ENCODE measurements at places on chromosomes 11 and 22. TPM values are rescaled to one million over a fixed set of nuclear protein-coding genes. Genes with fewer than 3 reads are reported as not detected.

- DNase-seq, result no peak
These were observed 18.1 kb upstream of the JAM3 start for GRCh38 chr11:134050541-134051383.

The IFITM10 gene
- 3.5 TPM for total RNA-seq

The SERPING1 gene
- total RNA-seq, result 136 TPM

GRCh38 chr11:111438846-111439520 lies 59.9 kb upstream of the POU2AF1 start:
- no peak for DNase-seq

- DNase-seq, result no peak
These were observed 95.0 kb downstream of the SWAP70 start for GRCh38 chr11:9758637-9759518.

The SPTBN2 gene
- 368 TPM for total RNA-seq

DNA sequence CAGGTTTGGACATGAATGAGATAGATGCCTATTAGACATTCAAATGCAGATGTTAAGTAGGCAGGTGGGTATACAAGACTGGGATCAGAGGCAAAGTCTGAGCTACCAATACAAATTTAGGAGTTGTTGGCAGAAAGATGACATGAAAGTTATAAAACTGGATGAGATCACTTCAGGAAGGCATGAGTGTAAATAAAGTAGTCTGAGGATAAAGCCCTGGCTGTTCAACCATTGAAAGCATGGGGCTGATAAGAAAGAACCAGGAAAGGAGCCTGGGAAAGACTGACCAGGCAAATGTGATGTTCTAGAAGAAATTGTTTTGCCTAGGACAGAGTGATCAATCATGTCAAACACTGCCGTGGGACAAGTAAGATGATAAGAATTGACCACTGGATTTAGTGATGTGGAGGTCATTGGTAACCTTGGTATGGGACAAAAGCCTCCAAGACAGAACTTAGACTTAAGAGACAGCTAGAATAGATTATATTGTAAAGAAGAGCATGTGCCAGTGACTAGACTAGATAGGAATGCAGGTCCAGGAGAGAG lies 98.5 kb downstream of the EHF start:
- no peak for DNase-seq

DNA sequence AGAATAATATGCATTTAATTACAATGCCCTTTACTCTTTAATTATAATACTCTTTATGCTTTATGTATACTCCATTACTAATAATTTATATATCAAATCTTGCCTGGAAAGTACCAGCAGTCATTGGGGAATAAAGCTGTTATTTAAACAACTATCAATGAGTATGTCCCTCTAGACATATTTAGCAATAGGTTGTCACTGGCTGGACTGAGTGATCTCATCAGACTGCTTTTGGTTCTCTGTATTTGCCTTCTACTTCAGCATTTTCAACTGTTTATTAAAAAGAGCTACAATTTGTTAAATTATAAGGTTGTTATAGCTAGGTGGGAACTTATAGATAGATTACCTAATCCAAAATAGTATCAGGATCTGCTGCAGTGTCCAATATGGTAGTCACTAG lies 267.2 kb downstream of the DCDC1 start:
- DNase-seq, result no peak

DNA sequence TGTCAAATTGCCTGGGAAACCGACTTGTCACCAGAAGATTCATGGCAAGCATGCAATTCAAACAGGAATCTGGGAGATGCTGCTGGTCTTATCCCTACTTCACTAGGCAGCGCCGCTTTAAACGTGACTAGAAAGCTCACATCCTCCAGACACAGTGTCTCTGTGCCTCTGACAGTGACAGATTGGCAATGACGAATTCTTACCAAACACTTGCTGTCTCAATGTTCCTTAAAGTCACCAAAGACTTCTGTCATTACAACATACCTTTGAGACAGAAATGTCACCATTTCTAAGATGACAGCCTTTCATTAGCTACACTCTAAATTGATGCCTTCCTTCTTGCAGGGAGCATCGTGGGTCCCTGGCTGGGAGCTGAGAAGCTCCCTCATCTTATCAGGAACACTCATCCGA lies 197.8 kb downstream of the CWF19L2 start:
- DNase-seq, result no peak

DNA sequence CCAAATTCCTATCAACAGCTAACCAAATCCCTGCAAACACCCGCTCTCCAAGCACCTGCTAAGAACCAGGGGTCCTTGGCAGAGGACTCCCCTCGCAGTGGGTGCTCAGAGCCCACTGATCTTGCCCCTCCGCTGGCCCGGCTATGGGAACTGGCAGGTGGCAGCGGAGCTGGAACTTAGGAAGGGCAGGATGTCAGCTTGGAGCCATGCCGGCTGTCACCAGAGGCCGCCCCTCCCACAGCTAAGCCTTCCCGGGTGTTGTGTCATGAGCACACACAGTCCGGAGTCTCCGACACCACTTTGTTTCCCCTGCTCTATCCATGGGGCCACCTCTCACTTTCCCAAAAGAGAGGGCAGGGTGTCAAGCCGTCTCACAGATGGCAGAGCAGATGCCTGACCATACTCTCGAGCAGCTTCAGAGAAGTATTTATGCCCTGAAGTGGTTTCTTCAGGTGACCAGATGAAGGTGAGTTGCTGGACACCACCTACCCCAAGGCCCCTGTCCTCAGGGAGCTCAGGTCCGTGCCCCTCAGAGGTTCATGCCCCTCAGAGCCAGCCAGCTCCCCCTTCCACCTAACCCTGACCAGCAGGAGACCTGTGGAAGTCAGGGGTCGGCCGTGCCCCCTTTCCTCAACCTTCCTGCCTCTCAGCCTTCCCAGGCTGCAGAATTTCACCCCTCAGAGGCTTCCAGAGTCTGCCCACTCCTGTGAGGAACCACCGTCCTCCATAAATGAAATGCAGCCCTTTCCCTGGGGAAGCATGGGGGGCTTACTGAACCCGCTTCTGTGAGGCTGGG lies 545.7 kb upstream of the B3GAT1 start:
- no peak for DNase-seq

The TTC36 gene
- total RNA-seq, result 0.47 TPM

The INS gene
- total RNA-seq, result not detected

DNA sequence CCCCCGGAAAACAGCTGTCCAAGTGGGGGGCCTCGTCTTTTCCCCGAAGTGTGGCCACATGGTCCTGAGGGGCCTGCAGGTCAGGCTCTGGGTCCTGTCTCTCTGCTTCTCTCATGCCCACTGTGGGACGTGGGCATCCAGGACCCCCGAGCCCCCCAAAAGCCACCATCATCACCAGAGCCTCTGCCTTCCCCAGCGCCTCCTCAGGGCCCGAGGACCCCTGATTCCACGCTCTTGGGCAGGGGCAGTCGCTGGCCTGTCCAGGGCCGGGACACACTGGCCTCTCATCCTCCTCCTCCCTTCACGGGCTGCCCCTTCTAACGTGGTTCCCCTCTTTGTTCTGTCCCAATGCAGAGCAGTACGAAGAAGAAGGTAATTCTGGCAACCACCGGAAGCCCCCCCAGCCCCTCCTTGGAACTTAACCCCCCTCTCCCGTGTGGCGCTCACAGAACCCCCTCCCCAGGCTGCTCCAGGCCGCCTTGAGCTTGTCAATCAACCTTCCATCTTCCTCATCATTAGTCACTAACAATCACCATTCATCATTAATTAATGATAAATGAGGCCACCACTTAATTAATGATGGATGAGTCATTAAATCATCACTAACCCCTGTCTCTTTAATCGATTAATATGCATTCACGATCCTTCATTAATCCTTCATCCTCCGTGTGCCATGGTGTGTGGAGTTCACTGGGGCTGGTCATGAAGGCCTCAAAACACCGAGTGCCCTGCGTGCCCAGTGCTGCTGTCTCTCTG lies 3.9 kb downstream of the TNNT3 start:
- DNase-seq, result no peak

- DNase-seq, result no peak
These were observed 94.8 kb downstream of the EXT2 start for GRCh38 chr11:44189986-44190882.

GRCh38 chr22:44247923-44248892 lies 64.5 kb downstream of the SHISAL1 start:
- no peak for DNase-seq

The MMP10 gene
- total RNA-seq, result not detected

The LRRC32 gene
- total RNA-seq, result 4.9 TPM

DNA sequence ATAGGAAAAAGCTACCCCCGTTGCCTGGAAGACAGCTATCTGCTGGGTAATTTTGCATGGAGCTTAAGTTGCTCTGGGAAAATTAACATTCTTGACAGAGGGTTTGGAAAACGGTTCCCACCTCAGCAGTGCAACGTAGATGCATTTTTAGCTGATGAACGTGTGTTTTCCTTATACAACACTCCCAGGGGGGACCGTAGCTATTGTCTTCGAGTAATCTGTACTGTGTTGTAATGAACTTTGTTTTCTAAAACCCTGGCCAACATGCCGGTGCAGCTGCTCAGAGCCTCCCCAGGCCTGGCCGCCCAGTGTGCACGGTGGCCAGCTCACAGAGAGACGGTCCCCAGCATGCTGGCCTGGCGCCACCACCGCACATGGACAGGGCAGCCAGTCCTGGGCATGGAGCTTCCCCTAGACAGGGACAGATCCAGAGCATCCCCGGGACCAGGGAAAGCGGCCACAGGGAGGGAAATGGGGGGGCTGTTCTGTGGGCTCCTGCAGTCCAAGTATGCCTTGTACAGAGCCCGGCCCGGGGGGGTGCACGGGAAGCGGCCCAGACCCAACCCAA lies 2.2 kb downstream of the TNNT3 start:
- no peak for DNase-seq

The TECTA gene
- total RNA-seq, result not detected

GRCh38 chr11:126782810-126783209 lies 217.8 kb downstream of the KIRREL3 start:
- DNase-seq, result no peak

DNA sequence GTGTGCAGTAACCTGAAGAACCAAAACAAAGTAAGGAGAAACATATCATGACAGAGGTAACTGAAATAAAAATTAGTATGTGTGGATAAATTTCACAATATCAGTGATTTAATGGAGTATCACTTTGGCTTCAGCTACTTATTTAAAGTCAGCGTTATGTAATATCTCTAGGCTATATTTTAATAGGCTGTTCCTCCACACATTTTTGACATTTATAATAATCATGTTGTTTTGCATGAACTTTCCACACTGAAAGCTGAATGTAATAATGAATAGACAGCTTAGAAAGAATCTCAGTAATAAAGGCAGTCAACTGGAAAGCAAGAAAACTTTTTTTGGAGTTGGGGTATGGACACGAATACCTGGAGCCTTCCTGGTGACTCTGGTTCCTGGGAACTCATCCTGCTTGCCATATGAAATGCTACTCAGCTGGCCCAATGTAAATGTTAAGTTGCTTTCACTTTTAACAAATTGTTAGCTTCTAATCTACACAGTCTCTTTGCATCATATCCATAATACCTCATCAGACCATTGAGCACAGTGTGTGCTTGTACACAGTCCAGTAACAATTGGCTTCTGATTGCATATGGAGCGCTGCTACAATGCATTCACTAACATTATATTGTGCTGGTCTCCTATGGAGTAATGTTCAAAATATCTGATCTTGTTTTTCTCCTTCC lies 257.7 kb downstream of the SOX6 start:
- DNase-seq, result no peak

The HEPACAM gene
- total RNA-seq, result not detected

DNA sequence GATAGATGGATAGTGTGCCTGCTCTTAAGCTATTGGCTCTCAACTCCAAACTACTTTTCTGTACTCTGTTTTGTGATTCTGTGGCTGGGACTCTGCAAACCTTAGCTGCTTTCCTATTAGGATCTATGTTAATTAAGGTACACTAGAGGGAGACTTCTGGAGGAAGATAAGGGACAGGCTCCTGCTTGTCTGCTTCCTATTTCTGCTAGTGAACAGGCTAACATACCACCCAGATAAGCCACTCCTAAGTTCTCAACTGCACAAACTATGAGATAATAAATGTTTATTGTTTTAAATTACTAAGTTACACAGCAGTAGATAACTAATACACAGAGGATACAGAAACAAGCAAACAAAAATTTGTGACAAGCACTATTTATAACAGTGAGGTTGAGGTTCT lies 10.2 kb upstream of the NXPE2 start:
- DNase-seq, result no peak

The SLC22A9 gene
- not detected for total RNA-seq

The SMC1B gene
- not detected for total RNA-seq

GRCh38 chr11:63635762-63636465 lies 21.7 kb upstream of the PLAAT3 start:
- DNase-seq, result no peak

The TEX12 gene
- total RNA-seq, result not detected

The TIRAP gene
- total RNA-seq, result 6.5 TPM

The HEPHL1 gene
- 5.5 TPM for total RNA-seq

The MIOX gene
- total RNA-seq, result not detected

The FZD4 gene
- 9.7 TPM for total RNA-seq

DNA sequence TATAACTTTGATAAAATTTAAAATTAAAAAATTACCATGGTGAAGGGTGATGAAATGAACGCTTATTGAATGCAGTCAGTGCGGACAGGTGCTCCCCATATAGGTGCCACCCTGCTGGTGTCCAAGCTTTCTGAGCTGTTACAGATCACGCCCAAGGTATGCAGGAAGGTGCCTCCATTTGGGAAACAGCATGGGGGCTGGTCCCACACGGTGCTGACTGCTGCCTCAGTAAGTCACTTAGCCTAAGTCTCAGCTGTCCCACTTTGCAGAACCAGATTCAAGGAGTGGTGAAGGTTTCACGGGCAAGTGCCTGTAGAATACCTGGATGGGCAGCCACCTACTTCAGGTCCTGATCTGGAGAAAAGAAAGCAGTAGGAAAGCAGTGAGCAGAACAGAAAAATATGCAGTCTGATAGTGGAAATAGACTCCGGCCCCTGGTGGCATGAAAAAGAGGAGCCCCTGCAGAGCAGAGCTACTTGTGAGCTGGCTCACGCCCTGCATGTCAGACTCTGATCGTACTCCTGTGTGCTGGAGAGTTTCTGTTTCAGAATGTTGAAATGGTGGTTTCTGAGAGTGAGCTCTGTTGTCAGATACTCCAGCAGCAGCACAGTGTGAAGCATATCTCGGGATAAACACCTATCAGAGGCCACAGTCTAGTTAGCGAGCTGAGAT lies 33.2 kb downstream of the ADORA2A start:
- DNase-seq, result no peak

The KCNK7 gene
- total RNA-seq, result 22.5 TPM

DNA sequence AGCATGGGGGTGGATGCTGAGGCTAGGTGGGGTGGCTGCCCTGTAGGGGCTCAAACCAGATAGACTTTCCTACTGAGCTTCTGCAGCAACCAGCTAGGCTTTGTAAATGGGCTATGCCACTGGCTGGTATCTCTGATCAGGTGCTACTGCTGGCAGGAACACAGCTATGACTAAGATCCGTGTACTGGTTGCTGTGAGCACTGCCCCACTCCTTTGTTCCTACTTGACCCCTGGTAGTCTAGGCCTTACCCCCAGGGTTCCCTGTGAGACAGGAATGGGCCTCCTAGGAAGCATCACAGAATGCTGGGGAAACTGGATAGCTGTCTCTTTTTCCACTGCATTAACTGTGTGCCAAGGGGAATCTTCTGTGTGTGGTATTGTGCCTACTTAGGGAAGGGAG lies 58.4 kb upstream of the GAB2 start:
- no peak for DNase-seq

The HNRNPUL2 gene
- 27.5 TPM for total RNA-seq

GRCh38 chr11:44750551-44751465 lies 24.0 kb downstream of the TSPAN18 start:
- DNase-seq, result no peak

GRCh38 chr22:39486951-39487825 lies 14.9 kb upstream of the MIEF1 start:
- DNase-seq, result no peak
